Activated CD8-positive, alpha-beta memory T cell treated with anti-CD3 and anti-CD28 coated beads for 1 hour (primary cell): ENCODE measurements at places on chromosomes 16 and 17.

DNA sequence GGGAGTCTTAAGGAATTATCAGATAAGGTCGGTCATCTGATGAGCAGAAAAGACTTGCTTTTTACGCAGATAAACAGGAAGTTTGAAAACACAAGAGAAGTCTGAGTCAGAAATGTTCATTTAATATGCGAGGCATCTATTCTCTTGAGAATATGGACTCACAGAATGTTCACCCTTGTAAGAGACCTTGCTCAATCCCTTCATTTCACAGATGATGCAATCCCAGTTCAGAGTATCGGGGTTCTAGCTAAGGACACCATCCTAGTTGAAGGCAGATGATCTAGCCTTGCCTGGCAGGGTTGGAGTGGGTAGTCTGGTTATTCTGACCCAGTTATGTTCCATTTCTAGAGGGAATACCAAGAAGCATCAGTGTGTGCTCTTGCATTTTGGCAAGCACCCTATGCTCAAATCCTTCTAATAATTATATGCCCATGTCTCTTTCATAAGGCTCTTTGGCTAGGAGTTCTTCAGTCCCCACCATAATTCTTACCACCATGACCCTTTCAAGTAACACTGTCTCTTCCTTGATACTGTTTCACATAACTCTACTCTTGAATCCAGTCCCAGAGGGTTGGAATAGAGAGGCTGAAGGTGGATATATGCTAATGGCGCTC, 42.5 kb downstream of the YPEL2 start:
- DNase-seq, result no peak

DNA sequence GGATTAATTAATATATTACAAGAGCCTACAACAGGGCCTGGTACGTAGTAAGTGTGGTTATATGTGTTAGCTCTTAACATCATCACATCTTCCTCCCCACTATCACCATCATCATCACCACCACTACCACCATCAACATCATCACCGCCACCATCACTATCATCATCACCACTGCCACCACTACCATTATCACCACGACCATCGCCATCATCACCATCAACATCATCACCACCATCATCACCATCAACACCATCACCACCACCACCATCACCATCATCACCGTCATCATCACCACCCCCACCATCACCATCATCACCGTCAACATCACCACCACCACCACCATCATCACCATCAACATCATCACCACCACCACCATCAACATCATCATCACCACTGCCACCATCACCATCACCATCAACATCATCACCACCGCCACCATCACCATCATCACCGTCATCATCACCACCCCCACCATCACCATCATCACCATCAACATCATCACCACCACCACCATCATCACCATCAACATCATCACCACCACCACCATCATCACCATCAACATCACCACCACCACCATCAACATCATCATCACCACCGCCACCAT, 7.8 kb upstream of the IL4R start:
- no peak for DNase-seq

GRCh38 chr16:79717333-79718137, 117.0 kb upstream of the MAF start:
- no peak for DNase-seq

GRCh38 chr16:81558444-81559175, 114.0 kb downstream of the CMIP start:
- no peak for DNase-seq

DNA sequence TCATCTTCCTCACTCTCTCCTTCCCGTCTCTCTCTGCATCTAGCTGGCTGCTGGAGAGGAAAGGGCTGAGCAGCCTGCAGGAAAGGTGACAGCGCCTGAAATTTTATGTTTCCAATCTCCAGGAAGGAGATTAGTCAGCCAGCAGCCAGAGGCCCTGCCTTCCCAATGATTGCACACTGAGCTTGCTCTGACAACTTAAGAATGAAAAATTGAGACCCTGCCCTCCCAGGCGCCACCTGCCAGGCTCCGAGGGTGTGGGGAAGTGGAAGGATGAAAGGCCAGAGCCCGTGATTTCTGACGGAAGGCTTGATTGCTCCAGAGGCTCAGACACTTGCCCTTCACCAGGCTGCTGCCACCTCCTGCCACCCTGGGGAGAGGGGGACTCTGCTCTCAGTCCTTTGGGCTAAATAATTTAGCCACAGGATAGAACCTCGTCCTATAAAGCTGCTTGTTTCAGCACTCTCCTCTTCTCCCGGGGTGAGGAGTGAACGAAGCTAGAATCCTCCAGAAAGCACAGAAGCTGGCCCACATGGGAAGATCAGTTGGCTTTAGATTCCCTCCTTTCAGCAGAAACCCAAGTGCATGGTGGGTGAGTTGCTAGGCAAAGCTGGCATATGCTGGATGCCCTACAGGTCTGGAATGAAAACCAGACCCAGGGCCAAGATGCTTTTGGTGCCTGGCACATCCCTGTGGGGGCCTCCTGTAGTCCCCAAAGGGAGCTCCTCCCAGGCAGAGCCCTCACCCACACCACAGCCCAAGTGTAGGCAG, 33.5 kb downstream of the GRIN2C start:
- DNase-seq, result no peak
